ENCODE measurements at places on chromosomes 4 and X.

DNA sequence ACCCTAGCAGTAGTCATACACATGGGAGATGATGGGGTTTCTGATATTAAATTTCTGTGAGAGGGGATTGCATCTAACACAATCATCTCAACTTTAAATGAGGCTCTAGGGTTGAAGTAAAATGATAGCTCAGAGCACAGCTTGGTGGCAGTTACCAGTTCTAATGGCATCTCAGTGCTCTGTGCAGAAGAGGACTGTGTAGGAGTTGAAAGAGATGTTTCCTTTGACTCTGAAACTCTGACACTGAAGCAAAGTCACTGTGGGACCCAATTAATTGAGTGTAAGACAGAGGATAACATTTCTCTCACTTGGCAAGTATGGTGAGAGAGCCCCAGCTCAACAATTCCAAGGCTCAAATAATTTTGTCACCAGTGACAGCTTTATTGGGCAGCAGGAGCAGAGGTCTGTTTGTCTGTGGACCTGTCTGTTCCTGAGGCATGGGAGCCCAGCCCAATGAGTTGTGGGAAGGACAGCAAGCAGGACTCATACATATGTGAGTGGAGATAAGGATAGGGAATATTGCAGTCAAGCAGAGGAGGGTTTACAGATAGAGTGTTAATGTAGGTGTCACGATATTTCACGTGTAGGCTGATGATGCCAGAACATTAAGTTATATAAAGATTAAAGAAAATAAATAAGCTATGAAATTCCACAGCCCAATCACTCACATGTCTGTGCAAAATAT, 76.7 kb upstream of the NAF1 start:
- no peak for DNase-seq

DNA sequence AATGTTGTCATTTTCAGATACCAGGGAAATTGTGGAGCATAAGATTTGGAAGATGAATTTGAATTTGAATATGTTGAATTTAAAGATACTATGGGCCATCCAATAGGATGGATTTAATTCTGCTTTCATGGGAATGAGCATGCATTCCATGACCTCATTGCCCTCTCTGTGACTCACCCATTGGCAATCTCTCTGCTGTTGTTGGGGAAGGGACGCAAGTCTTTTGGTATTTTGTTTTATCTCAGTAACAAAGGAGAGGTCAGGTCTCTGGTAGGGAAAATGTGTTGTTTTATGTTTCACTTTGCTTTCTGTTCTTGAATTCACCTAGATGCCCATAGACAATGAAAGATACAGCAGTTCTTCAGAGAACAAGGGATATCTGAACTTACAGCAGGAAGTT, 42.1 kb upstream of the MAGEA4 start:
- no peak for DNase-seq

DNA sequence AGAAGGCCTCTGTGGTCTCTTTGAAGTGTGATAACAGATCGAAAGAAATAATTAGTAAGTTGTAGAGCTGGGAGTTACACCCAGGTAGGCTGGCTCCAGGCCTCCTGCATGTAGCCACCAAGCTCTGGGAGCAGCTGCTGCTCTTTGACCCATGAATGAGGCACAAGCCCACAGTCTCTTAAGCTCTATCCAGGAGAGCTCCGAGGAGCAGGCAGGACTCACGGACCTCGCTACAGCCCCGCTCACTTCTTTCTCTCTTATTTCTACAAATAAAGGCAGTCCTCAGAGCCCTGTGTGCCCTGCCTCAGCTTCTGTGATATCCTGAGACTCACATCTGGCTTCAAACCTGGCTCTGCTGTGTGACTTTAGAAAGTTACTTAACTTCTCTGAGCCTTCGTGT, 86.9 kb downstream of the EVC start:
- DNase-seq: no peak

- no peak for DNase-seq
Observed at GRCh38 chr4:105815701-105816100, 79.6 kb upstream of the NPNT start.

- DNase-seq: no peak
Observed at GRCh38 chr4:16472537-16472936, 246.3 kb upstream of the TAPT1 start.

GRCh38 chr4:78556665-78557064, 5.1 kb downstream of the ANXA3 start:
- DNase-seq: no peak

- DNase-seq: no peak
Observed at GRCh38 chr4:186485561-186486062, 69.8 kb downstream of the MTNR1A start.

DNA sequence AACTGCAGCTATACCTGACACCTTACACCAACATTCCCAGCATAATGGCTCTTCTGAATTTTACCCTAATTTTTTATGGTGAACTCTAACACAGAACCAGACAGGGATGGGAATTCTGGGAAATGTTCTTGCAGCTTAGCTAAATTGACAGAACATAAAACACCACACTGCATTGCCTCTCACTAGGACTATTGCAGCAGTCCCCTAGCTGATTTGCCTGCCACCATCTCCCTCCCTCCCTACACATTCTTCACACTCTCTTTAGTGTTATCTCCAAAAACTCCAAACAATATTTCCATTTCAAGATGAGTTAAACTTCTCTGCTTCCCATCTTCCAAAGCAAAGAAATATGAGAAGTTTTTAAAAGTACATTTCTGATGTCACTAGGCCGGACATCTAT, 733.9 kb upstream of the INTU start:
- DNase-seq: no peak

DNA sequence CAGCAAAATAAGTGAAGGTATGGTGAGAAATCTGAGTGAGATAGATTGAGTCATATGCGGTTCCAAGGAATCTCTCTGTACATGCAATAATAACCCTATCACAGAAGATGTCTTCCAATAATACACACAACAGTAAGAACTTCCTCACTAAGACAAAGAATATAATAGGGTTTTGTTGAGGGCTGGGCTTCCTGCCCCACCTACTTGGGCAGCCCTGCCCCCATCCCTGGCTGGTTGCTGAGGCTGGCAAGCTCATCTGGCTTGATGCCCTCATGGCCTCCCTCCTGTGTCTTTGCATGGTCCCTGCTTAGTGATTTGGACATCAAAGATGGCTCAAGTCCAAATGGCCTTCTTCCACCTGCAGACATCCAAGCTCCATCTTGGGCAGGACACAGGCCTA, 2.7 kb downstream of the GEMIN8 start:
- no peak for DNase-seq

GRCh38 chr4:160848901-160849760, 1314.7 kb downstream of the FSTL5 start:
- DNase-seq: no peak

- no peak for DNase-seq
Observed at GRCh38 chrX:120453985-120454384, 15.1 kb downstream of the LAMP2 start.

GRCh38 chrX:67544281-67545035, 637 bp downstream of the AR start:
- DNase-seq: no peak

- peak; percentile 17 for DNase-seq
Observed at GRCh38 chr4:27048429-27049238, 188.0 kb downstream of the STIM2 start.

- DNase-seq: no peak
Observed at GRCh38 chr4:149223659-149224058, 592.0 kb downstream of the IQCM start.

DNA sequence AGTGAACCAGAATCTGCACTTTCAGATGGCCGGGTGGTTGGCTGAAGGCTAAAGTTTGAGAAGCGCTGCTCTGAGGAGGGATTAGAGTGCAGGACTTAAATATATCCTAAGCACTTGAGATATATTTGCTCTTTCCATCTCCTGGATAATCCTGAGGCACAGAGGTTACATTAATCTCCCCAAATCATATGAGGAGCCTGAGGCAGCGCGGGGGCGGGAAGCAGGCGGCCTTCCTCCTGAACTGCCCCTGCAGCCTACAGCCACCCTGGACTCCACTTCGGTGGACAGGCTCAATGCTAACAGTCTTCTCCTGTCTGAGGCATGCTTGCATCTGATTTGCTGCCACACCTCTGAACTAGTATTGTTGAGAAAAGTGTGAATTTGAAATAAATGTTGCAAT, 72.5 kb downstream of the AFAP1 start:
- DNase-seq: no peak

DNA sequence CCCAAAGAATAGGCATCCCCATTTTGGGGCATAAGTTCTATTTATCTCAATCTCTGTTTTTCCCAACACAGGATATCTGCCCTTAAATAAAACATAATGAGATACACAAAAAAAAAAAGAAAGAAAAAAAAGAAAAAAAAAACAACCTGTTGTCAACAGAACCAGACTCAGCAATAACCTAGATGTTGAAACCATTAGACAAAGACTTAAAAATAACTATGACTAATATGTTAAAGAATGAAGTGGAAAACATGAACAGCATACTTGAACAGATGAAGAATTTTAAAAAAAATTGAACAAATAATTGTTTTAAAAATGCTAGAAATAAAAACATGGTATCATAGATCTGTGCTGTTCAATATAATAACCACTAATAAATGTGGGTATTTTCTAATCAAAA, 93.4 kb upstream of the RXFP1 start:
- DNase-seq: no peak

DNA sequence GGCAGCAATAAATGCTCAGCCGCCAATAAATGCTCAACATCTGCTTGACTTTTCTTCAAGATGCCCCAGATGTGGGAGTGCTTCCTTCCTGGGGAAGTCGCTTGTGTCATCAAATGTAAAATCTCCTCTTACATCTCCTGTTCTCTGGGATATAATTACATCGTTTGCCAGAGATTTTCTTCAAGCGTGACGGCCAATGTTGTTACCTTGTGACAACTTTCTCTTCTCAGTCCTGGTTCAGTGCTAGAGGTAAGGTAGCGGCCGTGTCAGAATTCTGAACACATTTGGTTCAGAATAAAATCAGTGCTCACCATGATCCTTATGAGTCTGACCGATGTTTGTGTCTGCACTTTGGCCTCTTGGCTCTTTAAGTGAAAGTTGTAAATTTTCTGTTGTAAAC, 102.5 kb downstream of the ASMT start:
- no peak for DNase-seq

GRCh38 chr4:1056671-1057402, 45.4 kb downstream of the FGFRL1 start:
- no peak for DNase-seq

DNA sequence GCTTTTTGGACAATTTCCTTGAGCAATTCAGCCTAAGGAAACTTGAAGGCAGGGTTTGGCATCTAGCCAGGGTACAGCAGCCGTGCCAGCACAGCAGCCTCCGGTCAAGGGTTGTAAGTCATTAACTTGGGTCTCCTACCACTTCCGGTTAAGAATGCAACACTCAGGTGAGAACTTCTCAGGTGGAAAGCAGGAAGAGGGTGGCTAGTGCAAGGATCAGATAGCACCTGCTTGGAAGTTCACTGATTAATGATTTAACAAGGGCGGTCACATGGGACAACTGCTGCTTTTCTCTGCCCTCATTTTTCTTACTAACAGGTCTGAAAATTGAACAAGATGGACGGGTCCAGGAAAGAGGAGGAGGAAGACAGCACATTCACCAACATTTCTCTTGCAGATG, 30.1 kb upstream of the SCOC start:
- no peak for DNase-seq

- DNase-seq: no peak
Observed at GRCh38 chr4:184722798-184723197, 11.1 kb downstream of the CENPU start.

GRCh38 chrX:109785053-109785452, 52.0 kb upstream of the ACSL4 start:
- DNase-seq: no peak

GRCh38 chrX:109889289-109890006, 113.5 kb upstream of the TMEM164 start:
- DNase-seq: peak; percentile 11

GRCh38 chrX:40224658-40225057, 126.9 kb upstream of the BCOR start:
- DNase-seq: no peak
